Progenitor cell of endocrine pancreas (in vitro differentiated cells): ENCODE measurements at places on chromosomes 5 and 9. TPM values are rescaled to one million over a fixed set of nuclear protein-coding genes. Genes with fewer than 3 reads are reported as not detected.

Gene POU5F2
- total RNA-seq, result 0.96 and 1.1 TPM in 2 replicates

Gene GFRA3
- 22.9 and 24.4 TPM in 2 replicates for total RNA-seq

Gene SAPCD2
- total RNA-seq, result 15.1 and 15.3 TPM in 2 replicates

Gene DOCK8
- total RNA-seq, result 5.7 and 8.3 TPM in 2 replicates
